M059J (cell line): ENCODE measurements at places on chromosomes 6 and 20. TPM values are rescaled to one million over a fixed set of nuclear protein-coding genes. Genes with fewer than 3 reads are reported as not detected.

Gene BRPF3
- 22.2 and 35.1 TPM in 2 replicates for total RNA-seq

- DNase-seq, result no peak
These were observed 40.6 kb downstream of the HECA start for GRCh38 chr6:139175389-139175948.

GRCh38 chr20:18421608-18422007 lies 45.2 kb downstream of the DZANK1 start:
- DNase-seq, result no peak

DNA sequence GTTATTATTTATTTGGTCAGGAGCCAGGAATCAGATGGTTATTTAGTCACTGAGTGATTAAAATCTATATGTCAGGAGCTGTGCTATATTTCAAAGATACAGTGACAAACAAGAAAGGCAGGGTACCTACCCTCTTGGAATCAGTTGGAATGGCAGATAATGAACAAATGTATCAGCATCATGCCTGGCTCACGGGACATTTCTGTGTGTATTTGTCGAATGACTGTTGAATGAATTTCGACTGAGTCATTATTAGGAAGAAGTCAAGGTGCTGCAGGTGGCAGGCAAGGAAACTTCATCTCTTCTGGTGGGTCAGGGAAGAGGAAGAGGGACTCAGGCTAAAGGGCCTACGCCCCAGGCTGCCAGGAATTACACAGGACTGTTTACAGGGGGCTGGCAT lies 13.6 kb downstream of the PKIG start:
- DNase-seq, result peak; percentile 32

- DNase-seq, result peak; percentile 38
These were observed 41.1 kb upstream of the PREP start for GRCh38 chr6:105443941-105444340.

- peak; percentile 47 for DNase-seq
These were observed 349.0 kb downstream of the PRL start for GRCh38 chr6:21947731-21948386.

GRCh38 chr6:69379518-69379917 lies 417.3 kb downstream of the LMBRD1 start:
- DNase-seq, result no peak

GRCh38 chr6:33632558-33633039 lies 11.5 kb downstream of the ITPR3 start:
- DNase-seq, result peak; percentile 61

GRCh38 chr6:6908121-6908520 lies 199.6 kb upstream of the RREB1 start:
- DNase-seq, result no peak

DNA sequence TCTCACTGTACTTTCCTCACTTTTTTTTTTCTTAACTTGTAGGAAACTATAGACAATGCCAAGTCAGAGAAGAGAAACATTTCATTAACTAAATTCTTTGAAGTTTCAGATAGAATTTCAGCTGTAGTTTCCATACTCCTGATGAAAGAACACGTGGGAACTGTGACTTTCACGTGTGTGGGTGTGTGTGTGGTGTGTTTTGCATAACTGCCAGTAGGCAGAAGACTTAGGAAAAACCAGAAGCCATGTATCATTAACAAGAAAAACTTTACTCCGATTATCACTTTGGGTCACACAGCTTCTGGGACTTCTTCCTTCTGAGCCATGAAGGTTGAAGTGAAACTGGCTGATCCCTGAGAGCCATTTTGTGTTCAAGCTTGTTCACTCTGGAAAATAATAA lies 483.3 kb downstream of the TFAP2B start:
- DNase-seq, result no peak

- DNase-seq, result no peak
These were observed 38.4 kb downstream of the RRBP1 start for GRCh38 chr20:17643531-17644188.

DNA sequence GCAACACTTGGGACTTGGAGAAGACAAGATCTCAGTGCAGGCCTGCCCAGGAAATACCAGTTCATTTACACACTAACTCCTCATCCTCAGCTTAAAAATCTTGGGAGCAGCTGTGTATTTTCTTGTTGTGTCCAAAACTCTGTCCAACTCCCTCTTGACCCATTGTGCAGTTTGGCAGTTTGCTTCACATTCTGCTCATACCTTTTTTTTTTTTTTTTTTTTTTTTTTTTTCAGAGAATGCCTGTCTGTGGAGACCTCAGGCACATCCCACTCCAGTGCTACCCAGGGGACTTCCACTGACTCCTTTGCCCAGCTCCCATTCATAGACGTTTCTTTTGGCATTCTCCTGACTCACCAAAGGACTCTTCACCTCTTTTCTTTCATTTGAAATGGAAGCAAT lies 265.8 kb upstream of the TCF21 start:
- peak; percentile 41 for DNase-seq

DNA sequence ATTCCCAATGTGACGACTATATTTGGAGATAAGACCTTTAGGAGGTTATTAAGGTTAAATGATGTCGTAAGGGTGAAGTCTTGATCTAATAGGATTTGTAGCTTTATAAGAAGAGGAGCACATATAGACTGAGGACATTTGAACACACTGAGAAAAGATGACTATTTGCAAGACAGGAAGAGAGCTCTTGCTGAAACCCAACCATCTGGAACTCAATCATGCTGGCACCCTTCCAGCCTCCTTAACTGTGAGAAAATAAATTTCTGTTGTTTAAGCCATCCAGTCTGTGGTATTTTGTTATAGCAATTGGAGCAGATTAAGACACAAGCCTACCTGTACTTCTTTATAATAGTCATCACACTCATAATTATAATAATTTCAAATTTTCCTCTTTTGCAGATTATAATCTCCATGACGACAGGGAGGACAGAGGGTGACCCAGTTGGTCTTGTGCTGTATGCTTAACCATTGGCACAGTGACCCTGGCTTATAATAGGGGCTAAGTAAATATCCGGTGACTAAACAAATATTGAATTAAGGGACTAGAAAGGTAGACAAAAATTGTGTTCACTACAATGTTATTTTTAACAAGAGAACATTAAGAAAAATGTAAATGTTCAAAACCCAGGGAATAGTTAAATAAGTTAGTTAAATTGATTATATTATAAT lies 206.4 kb upstream of the HDDC2 start:
- DNase-seq, result peak; percentile 25

- no peak for DNase-seq
These were observed 627 bp upstream of the EIF6 start for GRCh38 chr20:35284992-35285805.

- peak; percentile 4 for DNase-seq
These were observed 159.8 kb upstream of the HCRTR2 start for GRCh38 chr6:55014321-55015088.

- DNase-seq, result no peak
These were observed 635 bp downstream of the FLOT1 start for GRCh38 chr6:30741789-30742315.

DNA sequence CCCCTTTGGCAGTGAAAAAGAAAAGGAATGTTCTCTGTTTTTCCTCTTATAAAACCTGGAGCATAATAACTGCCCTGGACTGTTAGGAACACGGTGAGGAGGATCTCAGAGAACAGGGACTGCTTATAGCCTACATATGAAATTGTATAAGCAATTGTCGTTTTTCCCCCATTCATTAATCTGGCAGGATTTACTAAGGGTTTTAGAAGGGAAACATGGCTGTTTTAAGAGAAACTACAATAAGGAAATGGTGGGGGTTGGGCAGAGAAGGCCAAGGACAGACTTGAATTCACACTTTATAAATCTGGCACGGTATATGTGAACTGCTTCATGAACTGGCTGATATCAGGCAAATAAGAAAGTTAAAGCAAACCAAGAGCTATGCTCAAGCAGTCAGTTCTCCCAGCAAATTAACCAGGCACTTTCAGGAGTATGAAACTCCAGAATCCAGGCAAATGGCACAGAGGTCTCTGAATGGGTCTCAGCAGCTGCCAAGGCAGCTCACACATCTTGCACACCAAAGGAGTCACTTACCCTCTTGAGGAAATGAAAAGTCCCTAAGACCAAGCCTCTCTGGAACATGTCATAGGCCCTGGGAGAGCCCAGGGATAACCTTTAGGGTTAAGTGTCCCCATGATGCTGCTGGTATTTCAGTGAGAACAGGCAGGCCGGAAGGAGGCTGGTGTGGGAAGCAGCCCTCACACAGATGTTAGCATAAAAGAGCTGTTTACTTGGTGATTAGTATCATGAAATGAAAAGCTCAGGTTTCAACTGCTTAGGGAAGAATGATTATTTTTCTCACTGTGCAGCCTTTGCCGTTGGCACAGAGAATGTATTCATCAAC lies 260.5 kb upstream of the MARCKS start:
- no peak for DNase-seq

DNA sequence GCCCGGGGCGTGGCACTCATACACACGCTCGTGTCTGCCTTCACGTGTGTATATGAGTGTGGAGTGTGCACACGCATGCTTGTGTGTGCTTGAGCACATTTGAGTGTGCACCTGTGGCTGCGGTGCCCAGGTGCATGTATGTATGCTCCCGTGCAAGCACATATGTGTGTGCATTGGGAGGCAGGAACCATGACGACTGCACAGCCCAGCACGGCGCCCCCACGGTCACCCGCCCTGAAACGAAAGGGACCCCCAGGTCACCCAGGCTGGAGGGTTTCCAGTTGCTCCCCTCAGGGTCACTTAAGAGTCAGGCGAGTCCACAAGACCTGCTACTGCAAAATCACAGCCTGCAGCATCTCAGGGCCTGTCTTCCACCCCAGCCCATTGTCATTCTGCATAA lies 94.7 kb downstream of the YTHDF1 start:
- no peak for DNase-seq

DNA sequence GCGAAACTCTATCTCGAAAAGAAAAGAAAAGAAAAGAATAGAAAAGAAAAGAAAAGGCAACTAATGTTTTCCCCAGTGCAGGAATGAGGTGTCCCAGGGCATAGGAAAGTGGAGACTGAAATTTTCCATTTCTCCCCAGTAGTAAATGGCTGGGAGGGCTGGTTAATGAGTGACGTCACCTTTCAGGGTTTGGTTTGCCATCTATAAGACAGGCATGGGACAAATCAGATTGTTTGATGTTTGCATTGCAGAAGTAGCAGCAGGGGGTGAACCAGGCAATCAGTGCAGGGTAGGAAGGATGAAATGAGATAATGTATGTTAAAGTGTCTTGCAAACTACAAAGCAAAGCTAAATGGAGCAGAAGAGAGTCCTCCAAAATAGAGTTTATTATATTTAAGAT lies 533.4 kb downstream of the PKHD1 start:
- DNase-seq, result no peak
